CD4-positive, alpha-beta memory T cell (primary cell): ENCODE measurements at places on chromosomes 4 and X. TPM values are rescaled to one million over a fixed set of nuclear protein-coding genes. Genes with fewer than 3 reads are reported as not detected.
A peak's percentile ranks its signal among the peaks of the same experiment; 100 is the strongest.

NCAPG gene
- polyA plus RNA-seq = not detected

GRCh38 chr4:169345316-169345721, 74.6 kb upstream of the SH3RF1 start:
- no peaks in the 10 kb centered on the region for H3K4me1 ChIP-seq
- no peaks in the 10 kb centered on the region for H3K27me3 ChIP-seq
- no peak overlapping the region for H3K4me3 ChIP-seq
- DNase-seq = no peak

PAK3 gene
- 1.5 TPM for polyA plus RNA-seq

DNA sequence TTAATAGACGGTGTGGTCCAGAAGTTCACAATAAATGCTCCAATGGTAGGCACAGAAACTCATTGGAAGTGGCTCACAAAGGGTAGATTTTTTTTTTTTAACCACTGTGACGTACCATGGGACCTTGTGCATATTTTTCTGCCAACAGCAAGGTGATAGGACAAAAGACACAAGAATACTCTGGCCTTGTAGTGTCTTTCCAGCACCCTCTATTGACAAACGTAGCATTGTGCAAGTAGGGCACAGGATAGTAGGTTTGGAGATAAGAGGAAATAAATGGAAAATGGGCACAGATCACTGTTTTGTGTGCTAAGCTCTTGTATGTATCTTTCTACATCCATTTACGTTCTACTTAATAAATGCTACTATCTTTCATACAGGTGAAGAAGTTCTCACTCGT, 2054.9 kb downstream of the PCDH7 start:
- H3K4me3 ChIP-seq = no peak overlapping the region
- no peaks in the 10 kb centered on the region for H3K27me3 ChIP-seq
- H3K36me3 ChIP-seq = no peaks in the 10 kb centered on the region
- no peaks in the 10 kb centered on the region for H3K4me1 ChIP-seq

DNA sequence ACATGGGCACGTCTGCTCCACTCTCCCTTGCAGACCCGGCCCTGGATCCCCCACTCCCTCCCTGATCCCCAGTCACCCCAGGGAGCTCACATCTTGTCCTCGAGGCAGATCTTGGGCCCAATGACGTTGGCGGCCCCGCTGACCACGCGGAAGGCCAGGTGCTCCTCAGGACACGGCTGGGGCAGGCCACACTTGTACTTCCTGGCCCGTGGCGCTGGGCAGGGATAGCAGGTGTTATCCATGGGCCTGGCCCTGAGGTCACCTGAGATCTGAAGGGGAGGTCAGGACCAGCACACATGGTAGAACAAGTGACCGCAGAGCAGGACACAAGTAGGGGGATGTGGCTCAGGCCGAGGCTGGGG, 7.7 kb downstream of the FAM3A start:
- H3K4me3 ChIP-seq = no peak overlapping the region
- H3K36me3 ChIP-seq = no peaks in the 10 kb centered on the region
- no peak overlapping the region for H3K27ac ChIP-seq
- H3K4me1 ChIP-seq = peaks cover 5% of the 10 kb centered on the region
- DNase-seq = no peak

DNA sequence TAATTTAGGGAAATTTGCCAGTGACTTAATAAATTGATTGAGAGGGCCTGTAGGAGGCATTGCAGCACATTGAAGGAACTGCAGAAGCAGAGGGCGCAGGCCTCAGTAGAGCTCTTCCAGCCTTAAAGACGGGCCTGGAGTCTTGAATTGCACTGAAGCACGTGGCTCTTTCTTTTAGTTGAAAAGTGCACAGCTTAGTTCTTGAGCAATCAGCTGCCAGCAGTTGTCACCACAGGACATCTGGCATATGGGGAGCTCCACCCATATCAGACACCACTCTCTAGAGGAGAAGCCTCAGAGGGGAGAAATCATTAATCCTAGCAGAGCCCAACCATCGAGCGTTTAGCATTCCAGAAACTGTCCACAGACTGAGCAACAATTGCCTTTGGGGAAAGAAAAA, 16.0 kb upstream of the FGF16 start:
- no peak overlapping the region for H3K4me3 ChIP-seq
- no peaks in the 10 kb centered on the region for H3K4me1 ChIP-seq

TLR2 gene
- polyA plus RNA-seq = 3.0 TPM

DNA sequence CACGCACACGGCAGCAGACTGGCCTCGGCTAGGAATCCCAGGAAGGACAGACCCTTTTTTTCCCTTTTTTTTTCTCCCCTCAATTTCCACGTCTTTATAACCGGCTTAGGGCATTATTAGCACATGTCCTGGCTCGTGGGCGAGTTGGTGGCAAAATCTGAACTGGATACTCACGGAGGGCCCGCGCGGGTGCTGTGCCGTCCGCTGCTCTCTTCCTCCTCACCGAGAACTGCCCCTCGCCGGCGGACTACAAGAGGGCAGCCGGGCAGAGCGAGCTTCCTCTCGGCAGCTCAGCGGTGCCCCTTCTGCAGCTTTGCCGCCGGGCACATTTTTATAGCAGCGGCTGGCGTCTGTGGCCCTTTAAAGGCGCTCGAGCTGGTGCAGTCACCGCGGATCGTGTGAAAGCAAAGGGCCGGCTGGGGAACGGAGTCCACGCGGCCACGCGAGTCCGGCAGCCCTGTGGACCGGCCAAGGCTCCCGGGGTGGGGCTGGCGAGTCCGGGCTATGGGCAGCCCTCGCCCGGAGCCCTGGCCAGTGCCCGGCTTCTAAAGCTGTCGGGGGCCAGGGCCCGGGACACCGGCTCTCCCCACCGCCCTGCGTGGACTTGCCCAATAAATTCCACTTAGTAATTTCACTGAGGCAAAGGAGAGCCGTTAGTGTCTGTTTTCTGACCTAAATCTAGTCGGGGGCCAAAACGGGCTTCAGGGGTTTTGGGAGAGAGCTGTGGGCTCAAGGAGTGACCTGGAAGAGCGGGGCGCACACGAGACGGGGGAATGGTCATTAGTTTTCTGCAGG, 1.3 kb upstream of the CITED1 start:
- peak; percentile 18 for DNase-seq
- peaks cover 5% of the 10 kb centered on the region for H3K27me3 ChIP-seq
- peaks cover 24% of the 10 kb centered on the region for H3K4me1 ChIP-seq
- H3K27ac ChIP-seq = no peak overlapping the region
